ENCODE measurements at places on chromosomes 13 and 19.

DNA sequence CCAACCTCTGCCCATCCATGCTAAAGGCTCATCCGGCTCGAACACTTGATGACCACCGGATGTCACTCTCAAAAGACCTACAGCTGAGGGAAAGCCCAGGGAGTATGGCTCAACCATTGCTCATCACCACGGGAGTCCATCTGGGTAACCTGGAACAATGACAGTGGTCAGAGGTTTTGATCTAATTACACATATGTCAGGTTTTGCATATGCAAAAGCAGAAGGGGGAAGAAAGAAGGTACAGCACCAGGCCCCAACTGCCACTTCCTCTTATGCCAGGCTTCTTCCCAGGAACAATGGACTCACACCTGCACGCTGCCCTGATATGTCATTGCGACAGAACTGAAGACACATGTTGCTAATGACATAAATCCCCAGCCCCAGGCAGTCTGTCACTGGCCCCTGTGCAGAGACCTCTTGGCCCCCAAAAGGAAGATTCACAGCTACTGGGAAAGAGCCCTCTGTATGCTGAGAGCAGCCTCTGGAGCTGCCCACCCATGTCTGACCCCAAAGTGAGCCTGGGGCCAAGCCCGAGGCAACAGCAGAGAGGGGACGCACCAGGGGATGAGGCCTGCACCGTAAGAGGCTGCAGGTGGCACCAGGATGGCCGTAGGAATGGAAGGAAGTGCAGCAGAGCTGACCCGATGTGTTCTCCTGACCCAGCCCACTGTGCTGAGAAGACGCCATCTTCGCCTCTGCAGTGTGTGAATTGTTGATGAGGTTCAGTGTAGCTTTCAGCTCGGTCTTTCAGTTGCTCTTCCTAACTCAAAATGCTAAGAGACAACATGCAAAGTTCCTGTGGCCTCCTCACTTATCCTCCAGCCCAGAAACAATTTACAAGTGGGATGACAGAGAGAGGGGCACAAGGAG is 26.3 kb downstream of the EPS15L1 start:
- DNase-seq = no peak

GRCh38 chr13:98751367-98751782 is 1.1 kb downstream of the SLC15A1 start:
- DNase-seq = no peak

DNA sequence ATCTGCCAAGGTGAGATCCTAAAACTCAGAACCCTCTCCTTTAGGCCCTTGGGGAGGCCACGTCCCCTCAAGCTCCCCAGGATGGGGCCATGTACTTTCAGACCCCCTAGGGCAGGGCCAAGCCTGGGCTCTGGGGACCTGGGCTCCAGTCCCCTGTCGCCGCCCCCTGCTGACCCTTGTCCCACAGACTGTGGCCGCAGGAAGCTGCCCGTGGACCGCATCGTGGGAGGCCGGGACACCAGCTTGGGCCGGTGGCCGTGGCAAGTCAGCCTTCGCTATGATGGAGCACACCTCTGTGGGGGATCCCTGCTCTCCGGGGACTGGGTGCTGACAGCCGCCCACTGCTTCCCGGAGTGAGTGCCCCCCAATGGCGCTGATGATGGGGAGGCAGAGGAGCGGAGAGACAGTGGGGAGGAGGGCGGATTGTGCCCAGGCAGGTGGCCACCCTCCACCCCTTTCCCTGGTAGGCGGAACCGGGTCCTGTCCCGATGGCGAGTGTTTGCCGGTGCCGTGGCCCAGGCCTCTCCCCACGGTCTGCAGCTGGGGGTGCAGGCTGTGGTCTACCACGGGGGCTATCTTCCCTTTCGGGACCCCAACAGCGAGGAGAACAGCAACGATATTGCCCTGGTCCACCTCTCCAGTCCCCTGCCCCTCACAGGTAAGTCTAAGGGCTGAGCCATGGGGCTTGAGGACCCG is 18.8 kb downstream of the HPN start:
- no peak for DNase-seq

DNA sequence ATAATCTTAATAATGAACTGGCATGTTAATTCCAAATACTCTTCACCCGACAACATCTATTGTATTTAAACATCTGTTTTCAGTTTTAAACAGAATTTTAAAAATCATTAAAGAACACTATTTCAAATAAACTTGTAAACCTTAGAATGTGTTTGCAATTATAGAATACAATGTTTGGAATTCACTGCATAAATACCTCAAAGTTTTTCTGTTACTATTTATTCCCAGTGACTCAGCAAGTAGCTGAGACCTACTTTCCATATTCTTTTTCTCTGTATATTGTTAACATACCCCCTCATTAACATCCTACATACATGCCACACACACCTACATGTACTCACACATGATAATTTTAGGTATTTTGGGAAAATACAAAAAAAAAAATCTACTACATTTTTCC is 1134.3 kb downstream of the SLITRK1 start:
- DNase-seq = no peak

DNA sequence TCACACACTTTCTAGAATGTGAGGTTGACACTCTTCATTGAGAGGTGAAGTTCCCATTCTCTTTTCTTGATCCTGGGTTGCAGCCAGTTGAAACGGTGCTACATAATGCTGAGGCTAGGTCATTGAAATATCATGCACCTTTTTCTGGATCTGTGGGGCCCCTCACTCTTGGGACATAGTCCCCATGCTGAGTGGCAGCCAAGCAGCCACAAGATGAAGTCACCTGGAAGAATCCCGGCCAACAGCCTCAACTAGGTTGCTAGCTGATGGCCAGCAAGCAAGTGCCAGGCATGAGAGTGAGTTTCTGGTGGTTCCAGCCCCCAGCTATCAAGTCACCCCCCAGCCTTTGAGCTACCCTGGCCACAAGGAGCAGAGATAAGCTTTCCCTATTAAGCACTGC is 148.5 kb upstream of the TSHZ3 start:
- no peak for DNase-seq

- DNase-seq = no peak
These were observed 111.1 kb downstream of the MIPEP start for GRCh38 chr13:23778002-23778652.

GRCh38 chr19:12720851-12721655 is 2.7 kb downstream of the TNPO2 start:
- DNase-seq = no peak

GRCh38 chr13:60514891-60515290 is 117.9 kb downstream of the TDRD3 start:
- DNase-seq = no peak

- DNase-seq = peak; percentile 38
These were observed 575 bp downstream of the SHFL start for GRCh38 chr19:10086591-10087192.

GRCh38 chr19:54906819-54907218 is 871 bp downstream of the NCR1 start:
- DNase-seq = no peak

DNA sequence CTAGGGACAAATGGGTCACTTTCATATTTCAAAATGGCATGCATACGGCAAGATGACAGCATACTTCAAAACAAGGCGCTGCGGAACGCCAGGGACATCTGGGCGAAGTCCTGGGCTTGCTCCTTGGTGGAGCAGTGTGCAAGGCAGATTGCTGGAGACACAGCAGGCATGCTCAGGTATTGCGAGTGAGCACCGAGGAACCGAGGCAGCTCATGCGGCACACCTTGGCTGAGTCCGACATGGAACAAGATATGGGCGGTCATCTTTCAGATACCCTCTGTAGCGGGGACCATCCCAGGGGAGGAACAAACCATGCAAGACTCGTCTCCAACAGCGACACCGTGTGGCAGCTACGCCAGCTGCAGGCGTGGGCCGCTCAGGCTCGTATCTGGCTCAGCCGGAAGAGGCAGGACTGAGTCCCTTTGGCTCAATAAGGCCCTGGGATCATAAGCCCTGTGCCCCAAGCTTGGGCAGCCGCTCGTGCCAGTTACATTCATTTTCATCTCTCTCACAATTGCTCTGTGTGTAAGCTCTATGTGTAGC is 112.4 kb downstream of the NUFIP1 start:
- DNase-seq = no peak

GRCh38 chr13:106660746-106661625 is 93.0 kb upstream of the ARGLU1 start:
- no peak for DNase-seq

DNA sequence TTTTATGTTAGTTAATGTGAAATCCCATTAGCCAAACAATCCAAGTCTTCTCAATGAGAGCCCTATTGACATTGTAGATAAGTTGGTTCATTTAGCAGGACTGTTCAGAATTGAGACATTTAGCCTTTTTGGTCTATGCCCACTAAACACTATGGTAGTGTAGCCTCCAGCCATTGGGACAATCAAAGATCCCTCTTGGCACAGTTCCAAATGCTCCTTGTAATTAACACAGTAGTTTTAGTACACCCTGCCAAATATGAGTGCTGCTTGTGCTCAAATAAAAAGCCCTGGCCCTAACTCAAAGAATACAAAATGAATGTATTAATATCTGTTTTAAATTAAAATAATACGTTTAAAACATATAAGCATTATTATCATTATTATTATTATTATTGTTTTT is 15.4 kb upstream of the FAM216B start:
- no peak for DNase-seq

DNA sequence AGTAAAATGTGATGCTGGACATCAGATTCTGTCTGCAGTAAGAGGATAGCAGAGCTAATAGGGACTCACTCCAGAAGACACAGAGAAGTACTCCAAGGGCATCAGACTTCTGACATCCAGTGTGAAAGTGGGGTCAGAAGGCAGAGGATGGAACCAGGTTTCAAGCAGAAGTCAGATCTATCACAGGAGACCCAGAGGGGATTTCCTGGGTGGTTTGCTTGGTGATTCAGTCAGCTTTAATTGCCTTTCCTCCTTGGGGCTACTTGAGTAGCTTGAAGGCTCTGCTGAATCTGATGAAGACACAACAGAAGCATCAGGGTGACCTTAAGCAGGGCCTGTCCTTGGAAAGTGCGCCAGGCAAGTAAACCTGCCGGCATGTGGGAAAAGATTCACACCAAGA is 300.6 kb downstream of the COG6 start:
- peak; percentile 40 for DNase-seq

DNA sequence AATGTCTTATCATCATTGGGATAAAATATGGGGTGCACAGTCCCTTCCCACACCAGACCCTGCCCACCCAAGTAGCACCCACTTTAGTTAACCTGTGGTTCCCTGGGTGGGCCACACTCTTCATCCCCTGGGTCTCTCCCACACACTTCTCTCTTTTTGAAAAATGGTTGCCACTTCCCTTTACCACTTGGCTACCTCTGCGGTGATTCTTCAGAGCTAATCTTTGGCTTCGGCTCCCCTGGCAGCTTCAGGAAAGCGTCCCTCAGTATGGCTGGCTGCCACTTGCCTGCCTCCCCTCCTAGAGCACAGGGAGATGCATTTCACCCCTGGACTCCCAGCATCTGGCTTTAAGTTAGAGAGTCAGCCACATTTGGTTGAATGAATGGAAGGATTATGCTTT is 18.2 kb downstream of the CCNA1 start:
- no peak for DNase-seq

GRCh38 chr19:8004723-8005513 is 523 bp downstream of the ELAVL1 start:
- DNase-seq = peak; percentile 29

GRCh38 chr13:33884531-33885220 is 66.7 kb downstream of the RFC3 start:
- no peak for DNase-seq

DNA sequence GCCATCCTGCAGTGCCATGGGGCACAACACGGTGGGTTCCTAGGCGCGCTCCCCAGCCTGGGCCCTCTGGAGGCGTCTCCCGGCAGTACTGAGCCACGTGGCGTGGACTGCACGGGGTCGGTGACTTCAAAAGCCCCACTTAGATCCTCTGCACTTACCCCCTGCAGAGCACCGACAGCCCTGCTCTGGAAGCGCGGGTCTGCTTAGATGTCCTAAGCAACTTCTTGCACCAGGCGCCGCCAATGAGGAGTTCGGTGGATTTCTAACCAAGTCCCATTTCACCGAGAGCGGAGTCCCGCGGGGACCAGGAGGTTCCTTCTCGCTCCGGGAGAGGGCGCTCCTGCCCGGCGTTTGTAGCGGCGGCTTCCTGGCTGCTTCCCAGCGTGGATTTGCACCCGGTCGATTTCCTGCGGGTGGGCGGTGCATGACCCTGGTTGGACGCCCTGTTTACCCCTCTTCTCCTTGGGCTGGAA is 25.2 kb upstream of the ZNF845 start:
- DNase-seq = peak; percentile 5

DNA sequence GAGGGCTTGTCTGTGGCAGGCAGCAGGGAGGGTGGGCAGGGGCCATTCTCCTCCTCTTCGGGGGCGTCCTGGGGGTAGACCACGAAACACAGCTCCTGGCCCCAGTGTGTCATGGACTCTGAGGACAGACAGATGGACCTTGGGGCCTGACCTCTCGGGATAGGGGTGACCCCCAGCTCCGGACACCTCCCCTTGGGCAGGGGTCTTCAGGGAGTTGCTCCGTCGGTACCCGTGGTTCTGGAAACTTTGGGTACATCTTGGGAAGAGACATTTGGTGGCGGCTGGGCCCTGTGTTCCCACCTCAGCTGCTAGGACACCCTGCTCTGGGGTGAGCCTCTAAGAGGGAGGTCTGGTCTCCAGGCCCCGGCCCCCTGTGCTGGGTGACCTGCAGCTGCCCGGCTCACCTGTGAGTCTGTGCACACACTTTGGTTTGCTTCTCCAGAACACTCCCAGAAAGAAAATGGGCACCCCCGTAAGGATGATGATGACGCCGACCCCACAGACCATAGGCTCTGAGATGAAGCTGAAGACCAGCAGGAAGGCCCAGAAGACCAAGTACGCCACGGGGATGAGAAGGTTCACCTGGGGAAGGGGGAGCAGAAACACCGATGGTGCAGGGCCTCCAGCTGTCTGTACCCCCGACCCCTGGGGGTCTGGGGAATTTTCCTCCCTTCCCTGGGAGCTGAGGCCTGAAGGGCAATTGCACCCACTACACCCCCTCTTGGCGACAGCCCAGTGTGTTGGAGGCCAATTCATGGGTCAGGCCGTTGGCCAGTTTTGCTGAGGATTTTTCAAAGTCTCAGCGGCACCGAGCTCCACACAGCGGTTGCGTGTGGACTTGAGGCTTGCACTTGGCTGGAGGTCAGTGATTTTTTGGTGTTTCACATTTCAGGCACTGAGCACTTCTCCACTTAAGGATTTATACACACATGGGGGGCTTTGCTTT is 15.0 kb downstream of the LRP3 start:
- DNase-seq = no peak

DNA sequence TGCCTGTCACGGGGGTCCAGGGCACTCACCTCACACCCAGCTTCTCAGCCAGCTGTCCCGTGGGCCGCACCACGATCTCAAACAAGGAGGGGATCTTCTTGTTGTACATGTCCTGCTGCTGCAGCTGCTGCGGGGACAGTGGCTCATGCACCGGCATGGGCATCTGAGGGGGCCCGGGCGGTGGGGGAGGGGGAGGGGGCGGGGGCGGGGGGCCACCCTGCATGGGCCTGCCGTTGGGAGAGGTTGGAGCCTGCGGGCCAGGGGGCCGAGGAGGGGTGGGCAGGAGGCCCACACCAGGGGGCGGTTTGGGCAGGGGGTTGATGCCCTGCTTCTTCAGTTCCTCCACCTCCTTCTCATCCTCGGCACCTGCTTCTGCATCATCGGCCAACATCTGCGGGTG is 23.9 kb upstream of the TMEM160 start:
- DNase-seq = no peak

GRCh38 chr13:48563626-48564025 is 30.7 kb upstream of the RCBTB2 start:
- DNase-seq = no peak
